AG08396 (cell line): ENCODE measurements at places on chromosomes 12 and 14.

DNA sequence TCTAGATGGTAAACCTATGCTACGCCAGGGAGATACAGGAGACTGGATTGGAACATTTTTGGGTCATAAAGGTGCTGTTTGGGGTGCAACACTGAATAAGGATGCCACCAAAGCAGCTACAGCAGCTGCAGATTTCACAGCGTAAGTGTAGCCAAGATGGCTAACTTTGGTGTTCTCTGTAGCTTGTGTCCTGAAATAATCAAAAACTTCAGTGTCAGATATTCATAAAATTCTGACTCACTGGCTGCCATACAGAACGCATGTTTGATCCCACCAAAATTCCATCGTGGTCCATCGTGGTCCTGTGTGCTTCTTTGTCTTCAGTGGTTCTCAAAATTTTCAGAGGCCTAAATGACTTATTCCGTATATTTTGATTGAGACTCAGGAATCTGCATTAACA, 1.3 kb downstream of the STRAP start:
- DNase-seq = no peak

DNA sequence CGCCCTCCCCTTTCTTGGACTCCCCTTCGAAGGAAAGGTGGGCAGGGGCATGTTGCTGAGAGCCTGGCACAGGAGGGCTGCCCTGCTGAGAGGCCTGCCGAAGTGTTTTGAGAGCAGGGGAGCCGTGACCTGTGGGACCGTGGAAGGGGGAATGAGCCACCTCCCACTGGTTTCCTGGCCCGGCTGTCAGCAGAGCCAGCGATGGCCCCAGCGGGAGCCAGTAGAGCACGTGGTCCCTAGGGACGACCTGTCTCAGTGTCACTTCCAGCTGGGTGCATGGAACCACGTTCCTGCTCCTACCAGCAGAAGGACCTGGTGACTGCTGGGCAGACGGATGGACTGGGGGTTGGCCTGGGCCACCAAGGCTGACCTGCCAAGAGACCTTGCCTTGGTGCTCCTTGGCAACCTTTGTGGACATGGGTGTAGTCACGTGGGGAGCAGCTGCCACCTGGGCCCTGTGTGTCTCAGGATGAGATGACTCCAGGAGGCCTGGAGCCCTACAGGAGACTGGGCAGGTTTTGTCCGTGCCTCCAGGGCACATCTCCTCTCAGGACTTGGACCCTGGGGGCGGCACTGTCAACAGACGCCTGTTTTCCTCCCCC, 34.6 kb downstream of the BEGAIN start:
- no peak for DNase-seq

GRCh38 chr14:84856751-84857534, 673.0 kb upstream of the FLRT2 start:
- DNase-seq = no peak

DNA sequence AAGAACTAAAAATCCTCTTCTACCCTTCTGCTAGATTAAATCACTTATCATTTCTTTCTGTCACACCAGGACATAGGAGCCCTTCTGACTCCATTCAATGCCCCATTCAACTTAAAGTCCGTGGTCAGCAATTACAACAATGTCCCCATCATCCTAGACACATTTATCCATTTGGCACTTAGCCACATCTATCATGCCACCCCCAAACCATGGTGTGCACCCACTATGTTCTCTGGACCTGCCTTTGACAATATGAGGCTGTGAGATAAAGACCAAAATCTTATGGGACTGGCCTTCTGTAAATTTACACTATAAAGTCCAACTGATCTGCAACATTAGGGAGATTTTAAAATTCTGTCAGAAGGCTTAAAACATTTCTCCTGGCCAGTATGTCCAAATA, 104.4 kb downstream of the SSPN start:
- DNase-seq = no peak

DNA sequence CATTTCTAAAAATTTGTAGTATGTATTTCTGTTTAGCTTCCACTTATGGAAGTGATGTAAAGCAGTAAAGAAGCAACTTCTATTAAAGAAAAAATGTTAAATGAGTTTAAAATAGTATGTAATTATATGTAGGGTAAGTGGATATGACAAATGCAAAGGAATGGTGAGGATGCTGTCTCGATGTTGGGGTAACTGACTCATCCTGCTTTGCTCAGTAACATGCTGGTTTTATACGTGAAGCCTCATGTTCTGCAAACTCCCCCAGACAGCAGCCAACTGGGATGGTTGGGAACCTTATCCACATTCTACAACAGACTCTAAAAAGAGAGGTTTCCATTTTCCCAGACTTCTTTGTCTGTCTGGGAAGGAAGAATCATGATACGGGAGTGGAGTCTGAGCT, 1006.4 kb upstream of the TMEM132C start:
- DNase-seq = no peak

- DNase-seq = no peak
Observed at GRCh38 chr12:129136694-129137325, 283.5 kb downstream of the GLT1D1 start.

- no peak for DNase-seq
Observed at GRCh38 chr12:63397807-63398206, 246.8 kb upstream of the AVPR1A start.

GRCh38 chr12:75865315-75865714, 166.3 kb downstream of the PHLDA1 start:
- DNase-seq = no peak

DNA sequence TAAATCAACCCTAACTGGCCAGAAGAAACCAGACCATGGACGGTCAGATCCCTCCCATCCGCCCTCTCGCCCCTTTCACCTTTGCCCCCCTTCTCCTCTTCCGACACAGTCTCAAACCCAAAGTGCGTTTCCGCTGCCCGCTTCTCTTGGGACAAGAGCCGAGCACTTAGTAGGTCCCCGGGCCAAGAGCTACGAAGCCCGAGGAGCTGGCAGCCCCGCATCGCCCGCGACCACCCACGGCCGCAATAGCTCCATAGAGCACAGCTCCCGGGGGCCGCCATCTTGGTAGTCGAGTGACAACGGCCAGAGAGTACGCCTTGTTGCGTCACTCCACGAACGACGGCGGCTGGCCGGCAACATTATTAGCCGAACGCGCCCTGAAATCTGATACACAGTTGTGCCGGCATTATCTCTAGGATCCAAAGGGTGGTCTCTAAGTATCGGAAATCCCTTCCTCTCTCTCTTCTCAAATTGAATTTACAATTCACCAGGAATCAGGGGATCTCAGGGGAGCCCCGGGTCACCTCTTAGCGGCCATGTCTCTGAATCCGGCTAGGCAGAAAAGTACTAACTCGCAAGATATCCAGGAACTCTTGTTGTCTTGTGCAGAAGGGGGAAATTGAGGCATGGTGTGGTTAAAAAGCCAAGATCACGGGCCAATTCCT, at the start of gene COQ5:
Gene COQ5, minus strand, starts transcription at position 298 of the 665 bp plus-strand sequence. Its CDS starts 17 bp downstream, at position 281.
- DNase-seq = peak; percentile 88

- DNase-seq = no peak
Observed at GRCh38 chr12:111585690-111586089, 13.4 kb downstream of the ATXN2 start.

DNA sequence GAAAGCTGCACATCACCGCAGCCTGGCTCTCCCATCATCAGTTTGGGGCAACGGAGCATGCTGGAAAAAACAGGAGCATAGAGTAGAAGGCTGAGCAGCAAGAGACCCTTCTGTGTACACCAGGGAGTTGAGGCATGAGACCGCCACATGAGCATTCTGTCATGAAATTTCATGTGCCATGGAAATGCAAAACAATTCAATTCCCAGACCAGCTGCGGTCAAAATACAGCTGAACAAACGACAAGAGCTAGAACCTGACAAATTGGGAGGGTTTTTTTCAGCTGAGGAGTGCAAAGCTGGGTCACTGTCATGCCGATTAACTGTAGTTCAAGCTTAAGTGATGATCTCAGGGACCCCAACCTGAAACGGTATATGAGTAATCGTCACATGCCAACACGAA, 37.1 kb downstream of the TMEM30B start:
- no peak for DNase-seq

DNA sequence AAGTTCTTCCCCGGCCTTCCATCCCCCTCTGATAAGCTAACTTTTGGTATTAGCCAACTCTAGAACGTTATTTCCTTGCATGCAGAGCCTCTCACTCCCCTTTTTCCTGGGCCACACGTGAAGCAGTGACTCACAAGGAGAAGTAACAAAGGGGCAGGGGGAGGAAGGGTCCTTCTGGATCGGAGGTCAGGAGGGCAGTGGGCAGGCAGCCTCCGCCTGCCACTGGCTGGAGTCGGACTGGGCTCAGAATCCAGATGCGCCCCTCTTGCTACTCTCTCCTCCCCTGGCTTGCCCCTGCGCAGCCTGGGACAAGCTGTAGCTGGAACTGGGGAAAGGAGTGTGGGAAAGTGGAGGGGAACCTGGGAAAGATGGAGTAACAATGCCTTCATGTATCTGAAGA, 55.0 kb downstream of the TPCN1 start:
- DNase-seq = no peak

GRCh38 chr12:39946361-39947280, 159.3 kb downstream of the SLC2A13 start:
- no peak for DNase-seq

DNA sequence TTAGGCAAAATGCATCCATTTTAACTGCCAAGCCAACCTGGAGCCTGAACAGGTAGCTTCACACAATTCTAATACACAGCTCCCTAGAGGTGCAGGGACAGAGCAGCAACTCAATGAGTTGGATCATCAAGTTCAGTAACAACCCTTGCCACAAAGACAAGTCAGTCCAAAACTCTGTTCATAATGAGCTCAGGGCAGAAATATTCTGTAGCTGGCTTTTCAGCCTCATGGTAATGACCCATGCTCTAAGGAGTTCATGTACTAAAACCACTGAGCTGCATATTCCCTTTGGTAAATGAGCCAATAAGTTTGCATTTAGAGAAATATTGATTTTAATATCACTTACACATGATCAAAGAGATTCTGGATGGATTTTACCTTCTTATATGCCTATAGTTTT, 316.1 kb downstream of the SEC23A start:
- no peak for DNase-seq

- no peak for DNase-seq
Observed at GRCh38 chr14:68158640-68159039, 339.1 kb downstream of the RAD51B start.

DNA sequence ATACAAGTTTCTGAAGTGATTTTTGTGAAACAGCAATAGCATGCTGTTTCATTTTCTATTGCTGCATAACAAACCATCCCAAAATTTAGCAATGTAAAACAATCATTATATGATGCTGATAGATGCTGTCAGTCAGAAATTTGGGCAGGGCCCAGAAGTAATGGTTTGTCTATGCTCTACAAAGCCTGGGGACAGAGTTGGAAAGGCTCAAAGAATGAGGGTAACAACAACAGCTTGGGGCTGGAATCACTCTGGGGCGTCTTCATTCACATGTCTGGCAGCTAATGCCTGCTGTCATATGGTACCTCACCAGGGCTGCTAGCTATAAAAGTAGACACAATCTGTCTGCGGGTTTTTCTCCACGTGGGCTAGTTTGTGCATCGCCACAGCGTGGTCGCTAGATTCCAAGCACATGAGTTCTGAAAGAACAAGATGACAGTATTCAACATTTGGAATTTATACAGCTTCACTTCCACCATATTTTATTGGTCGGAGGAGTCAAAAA, 176.5 kb downstream of the BMP4 start:
- DNase-seq = no peak

GRCh38 chr12:47712171-47712570, 6.3 kb upstream of the RPAP3 start:
- no peak for DNase-seq

- DNase-seq = no peak
Observed at GRCh38 chr12:42744539-42745182, 155.1 kb upstream of the PRICKLE1 start.

- DNase-seq = no peak
Observed at GRCh38 chr14:68926236-68926635, 52.9 kb downstream of the ACTN1 start.

- DNase-seq = no peak
Observed at GRCh38 chr12:81991868-81992267, 232.7 kb upstream of the PPFIA2 start.

DNA sequence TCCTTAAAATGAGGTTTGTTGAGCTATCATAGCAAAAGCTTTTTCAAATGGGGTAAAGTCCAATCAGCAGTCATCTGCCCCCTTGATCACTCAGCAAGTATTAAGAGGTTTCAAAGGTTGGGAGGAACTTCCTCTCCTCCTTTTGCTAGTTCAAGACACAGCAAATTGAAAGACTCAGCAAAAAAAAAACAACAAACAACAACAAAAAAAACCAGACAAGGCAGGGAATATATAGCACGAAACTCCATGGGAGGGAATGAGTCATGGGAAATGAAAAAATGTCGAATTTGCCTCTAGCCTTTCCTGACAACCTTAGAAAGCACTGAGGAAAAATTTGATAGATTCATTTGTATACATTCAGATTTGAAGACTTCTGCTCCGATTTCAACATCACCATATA, 1.6 kb upstream of the SLC7A8 start:
- DNase-seq = no peak
